ENCODE measurements at places on chromosomes 7 and 10.

GRCh38 chr7:6266699-6267098, 5.7 kb downstream of the CYTH3 start:
- no peak for DNase-seq

DNA sequence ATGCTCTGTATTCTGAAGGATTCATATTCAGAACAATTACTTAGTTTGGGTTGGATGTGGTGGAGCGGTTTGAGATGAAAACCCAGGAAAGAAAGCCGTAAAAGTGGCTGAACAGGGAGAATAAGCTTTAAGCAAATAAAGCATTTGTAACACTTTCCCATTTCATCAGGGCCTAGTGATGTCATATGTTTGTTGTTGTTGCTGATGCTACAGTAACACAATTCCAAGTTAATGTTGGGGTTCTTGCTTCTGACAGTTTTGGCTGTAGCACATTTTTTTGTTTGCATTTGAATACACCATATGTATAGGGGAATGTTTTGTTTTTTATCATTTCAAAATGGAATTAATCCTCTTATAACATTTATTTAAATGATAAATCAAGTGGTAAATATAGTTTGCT, 40.4 kb upstream of the EPHB6 start:
- no peak for DNase-seq

GRCh38 chr7:76509931-76510877, at the start of gene UPK3B:
Gene UPK3B (plus strand): TSS chr7:76510552. CDS start chr7:76510653, 101 bp downstream.
- DNase-seq = no peak

GRCh38 chr7:116496653-116497052, 2.9 kb upstream of the CAV2 start:
- DNase-seq = no peak

GRCh38 chr7:145665499-145666258, 450.9 kb upstream of the CNTNAP2 start:
- no peak for DNase-seq

DNA sequence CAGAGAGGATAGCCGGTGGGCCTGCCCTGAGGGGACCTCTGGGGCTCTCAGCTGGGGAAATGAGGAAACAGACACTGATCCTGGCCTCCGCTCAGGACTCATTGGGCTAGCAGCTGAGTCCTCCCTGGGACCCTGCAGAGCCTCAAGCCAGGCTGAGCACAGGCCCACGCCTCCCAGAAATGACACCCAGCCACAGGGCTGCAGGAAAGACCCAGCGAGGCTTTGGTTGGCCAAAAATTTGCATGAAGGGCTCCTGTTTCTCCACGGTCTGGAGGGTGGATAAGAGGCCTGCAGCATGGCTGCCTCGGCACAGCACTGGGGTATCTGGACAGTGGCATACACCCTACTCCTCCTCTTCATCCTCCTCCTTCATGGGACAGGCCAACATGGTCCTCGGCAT, 60.4 kb downstream of the ZNF33B start:
- DNase-seq = no peak

DNA sequence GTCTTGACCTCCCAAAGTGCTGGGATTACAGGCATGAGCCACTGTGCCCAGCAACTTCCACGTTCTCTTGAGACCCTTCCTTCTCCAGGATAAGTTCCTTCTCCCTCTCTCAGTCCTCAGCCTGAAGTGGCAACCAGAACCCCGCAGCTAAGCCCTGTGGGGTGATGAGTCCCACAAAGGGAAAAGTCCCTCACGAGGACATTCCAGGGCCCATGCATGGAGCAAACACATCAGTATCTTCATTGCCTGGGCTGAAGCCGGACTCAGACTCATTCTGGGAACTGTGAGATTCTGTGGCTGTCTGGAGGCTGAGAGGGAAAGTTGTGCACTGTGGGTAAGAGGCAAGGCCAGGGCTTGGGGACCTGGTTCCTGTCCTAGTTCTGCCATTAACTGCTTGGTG, 622.9 kb downstream of the GALNT17 start:
- no peak for DNase-seq

- no peak for DNase-seq
These were observed 163.1 kb downstream of the AUTS2 start for GRCh38 chr7:69761290-69761922.

DNA sequence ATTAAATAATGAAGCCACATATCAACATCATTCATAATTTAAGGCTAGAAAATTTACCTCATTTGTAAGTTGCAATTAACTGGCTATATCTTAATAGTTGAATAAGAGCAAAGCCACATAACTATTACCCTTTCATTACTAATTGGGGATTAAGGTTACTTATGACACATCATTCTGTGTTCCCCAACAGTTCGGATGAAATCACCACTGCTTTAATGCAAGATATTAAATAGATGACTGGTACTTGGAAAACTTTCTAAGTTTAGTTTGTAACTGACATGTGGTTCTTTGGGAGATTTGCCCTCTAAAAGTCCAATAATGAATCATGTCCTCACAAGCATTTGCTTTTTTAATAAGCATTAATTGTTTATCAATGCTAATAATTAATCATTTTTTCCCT, 109.1 kb downstream of the MTERF1 start:
- no peak for DNase-seq

DNA sequence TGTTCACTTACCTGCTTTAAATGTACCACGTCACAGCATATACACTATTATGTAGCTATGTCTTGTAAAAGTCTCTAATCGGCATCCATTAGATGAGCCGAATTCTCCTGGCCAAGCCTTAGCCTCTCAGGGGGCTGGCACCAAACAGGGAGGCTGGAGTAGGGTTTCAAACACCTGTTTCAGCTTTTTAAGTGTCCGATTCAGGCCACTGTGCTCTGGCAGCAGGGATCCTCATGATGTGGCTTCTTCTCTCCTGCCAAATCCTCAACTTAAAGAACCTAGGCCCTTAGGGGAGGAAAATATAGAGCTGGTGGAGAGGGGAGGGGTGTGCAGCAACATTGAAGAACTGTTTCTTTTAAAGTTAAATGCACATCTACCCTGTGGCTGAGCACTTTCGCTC, 68.5 kb upstream of the NFKB2 start:
- DNase-seq = no peak

- DNase-seq = no peak
These were observed 3.1 kb downstream of the C1GALT1 start for GRCh38 chr7:7185371-7185989.

DNA sequence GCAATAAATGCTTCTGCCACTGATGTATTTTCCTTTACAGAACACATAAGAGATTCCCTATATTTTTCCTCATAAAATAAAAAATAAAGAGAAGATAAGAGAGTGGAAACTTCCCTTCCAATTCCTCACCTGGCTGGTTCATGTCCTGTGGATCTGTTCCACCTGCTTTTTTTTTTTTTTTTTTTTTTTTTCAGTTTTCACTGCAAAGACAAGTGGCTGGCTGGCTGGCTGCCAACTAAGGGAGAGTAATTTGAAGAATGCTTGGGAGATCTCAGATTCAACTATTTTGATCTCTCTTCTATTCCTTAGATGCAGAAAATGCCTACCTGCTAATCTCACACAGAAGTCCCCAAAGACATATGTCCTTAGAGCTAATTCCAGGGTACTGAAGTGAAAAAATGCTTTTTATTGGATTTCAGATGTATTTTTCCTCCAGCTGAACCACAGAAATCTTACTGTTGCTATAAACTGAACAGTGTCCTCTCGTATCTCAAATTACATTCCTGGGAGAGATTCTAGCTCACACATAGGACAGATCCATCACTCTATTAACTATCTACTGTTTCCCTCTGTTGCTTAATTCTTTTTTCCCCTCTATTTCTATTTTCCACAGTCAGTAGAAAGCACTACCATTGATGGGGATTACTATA, 120.8 kb downstream of the NRCAM start:
- DNase-seq = no peak

DNA sequence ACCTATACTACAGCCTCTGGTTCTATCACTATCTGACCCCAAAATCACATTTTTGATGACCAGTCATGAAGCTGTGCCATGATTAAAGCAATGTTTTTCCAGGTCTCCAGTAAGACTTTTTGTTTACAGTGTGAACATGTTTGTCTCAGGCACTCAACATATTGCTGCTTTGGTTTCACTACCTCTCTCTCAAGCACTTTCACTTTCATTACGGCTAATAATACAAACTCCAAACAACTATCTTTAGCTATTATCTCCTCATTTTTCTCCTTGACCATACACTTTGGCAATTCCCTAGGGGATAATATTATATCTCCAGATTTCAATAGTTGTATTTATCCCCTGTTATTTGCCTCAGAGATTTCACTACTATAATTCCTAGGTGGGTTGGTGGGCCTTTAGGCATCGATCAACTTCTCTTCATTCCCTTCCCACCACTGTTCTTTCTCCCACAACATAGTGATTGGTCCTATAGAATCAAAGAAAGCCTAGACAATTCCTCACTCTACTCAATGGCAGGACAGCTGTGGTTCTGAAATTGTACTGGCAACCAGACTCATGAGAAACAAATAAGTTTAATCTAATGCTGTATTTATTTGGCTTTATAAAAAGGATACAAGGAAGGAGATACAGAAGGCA, 261.4 kb upstream of the ZWINT start:
- DNase-seq = peak; percentile 5

- DNase-seq = no peak
These were observed 2.3 kb downstream of the STX1A start for GRCh38 chr7:73717025-73717807.

DNA sequence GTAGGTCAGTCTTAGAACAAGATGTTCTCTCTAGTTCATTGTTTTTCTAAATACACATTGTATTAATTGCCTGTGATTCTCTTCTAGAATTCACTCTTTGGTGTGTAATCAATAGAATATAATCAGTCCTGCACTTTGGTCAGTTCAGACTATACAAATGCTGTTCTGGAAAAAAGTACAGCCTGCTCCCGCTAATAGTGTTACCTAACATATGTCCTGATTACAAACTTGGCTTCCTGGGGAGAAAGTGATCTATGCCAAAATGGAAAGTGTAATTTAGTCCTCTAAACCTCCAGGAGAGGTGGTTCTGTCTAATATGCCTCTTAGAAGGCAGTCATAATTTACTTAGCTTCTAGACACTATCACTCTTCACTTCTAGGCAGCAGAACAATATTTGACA, 215.5 kb downstream of the SEMA3D start:
- DNase-seq = no peak

GRCh38 chr10:116621934-116622655, 1.3 kb downstream of the PNLIPRP2 start:
- no peak for DNase-seq

DNA sequence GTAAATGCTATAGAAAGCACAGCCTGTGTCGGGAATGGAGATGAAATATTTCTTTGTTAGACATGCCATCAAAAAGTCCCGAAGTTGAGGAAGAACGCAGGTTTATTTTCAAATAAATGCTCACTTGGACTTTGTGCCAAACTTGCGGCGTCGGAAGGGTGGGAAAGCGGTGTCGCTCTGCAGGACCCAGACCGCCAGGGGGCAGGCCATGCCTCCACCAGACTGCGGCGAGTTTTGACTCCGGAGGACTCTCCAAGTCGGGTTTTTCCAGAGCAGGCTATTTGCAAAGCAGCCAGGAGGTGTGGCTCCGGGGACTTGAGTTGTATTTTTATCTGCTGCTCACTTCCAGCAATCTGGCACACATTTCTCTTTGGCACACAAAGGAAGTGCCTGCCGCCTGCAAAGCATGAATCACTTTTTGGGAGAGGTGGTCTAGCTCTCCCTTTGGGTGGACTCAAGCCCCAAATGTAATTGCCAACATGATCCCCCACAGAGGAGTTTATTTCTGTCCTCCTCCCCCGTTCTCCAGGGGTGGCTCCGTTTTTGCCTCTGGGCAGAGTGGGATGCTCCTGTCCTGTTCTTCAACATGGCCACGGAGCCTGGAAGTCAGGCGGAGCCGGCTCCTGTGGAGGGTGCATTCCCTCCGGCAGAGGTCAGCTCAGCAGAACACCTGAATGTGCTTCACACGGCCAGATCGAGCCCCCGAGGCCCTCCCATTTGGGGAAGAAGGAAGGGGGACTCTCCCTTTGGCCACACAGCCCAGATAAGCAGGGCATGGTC, 82.3 kb upstream of the GPR26 start:
- DNase-seq = peak; percentile 48

DNA sequence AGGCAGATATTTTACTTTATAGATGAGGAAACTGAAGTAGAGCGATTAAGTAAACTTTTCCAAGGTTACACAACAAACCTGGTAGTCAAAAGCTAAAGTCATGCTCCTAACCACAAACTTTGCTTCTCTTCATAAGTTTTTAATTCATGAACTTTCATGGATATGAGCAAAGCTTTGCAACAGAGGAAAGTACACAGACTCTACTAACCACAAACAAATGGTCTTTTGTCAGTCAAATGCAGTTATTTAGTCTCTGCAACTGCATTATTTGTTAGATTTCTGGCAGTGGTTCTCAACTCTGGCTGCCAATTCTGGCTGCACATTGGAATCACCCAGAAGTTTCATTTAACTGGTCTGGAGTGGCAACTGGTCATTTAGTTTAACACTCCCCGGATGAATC, 140.6 kb upstream of the TMEM168 start:
- peak; percentile 32 for DNase-seq

- DNase-seq = no peak
These were observed 58.6 kb upstream of the PRSS1 start for GRCh38 chr7:142690554-142691182.

DNA sequence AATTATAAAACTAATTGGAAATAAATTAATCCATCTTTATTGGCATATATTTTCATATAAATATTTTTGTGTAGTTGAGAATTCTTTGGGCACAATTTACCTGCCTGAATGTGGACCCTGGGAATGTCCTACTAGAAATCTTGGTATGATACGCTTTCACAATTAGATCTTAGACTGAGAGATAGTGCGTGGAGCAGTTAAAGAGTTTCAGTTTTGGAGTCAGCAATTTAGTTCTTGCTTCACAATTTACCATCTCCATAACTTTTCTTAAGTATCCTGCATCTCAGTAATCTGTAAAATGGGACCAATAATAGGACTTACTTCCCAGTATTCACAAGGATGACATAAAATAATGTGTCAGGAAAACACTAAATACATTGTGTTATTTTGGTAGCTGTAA, 2.0 kb downstream of the MTPN start:
- DNase-seq = no peak

DNA sequence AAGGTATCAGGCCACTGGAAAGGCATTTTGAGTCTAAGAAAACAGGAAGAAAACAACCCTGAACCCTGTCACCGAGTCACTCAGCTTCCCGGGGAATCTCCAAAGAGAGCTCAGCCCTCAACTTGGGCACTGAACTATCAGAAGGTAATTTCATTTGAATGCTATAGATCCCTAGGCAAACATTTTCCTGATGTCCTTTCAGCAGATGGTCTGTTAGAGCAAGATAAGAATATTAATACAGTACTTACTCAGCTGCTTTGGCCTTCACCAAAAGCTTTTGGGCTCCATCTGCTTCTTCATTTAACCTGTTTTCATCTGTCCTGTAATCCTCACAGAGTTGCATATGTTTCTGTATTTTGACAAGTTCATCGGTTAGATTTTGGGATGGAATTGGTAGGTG, 34.2 kb upstream of the LAMB1 start:
- no peak for DNase-seq

GRCh38 chr7:27066148-27066547, 29.7 kb downstream of the HOXA1 start:
- DNase-seq = no peak

- peak; percentile 80 for DNase-seq
These were observed 18.3 kb upstream of the ZNF12 start for GRCh38 chr7:6725003-6725402.

Measured in KBM-7 (cell line).